ENCODE measurements at places on chromosomes 1 and 21. TPM values are rescaled to one million over a fixed set of nuclear protein-coding genes. Genes with fewer than 3 reads are reported as not detected.

The OR10Z1 gene
- total RNA-seq, result not detected

The CCDC27 gene
- not detected for total RNA-seq

The WLS gene
- total RNA-seq, result 21.0 TPM

The ZNF691 gene
- 7.7 TPM for total RNA-seq

The DNAI4 gene
- 0.55 TPM for total RNA-seq

The TMEM61 gene
- total RNA-seq, result 0.39 TPM

The FMO2 gene
- total RNA-seq, result not detected

The MROH7 gene
- not detected for total RNA-seq

The KCNA2 gene
- total RNA-seq, result 0.18 TPM

The CDA gene
- total RNA-seq, result 35.1 TPM

The CATSPERE gene
- 0.18 TPM for total RNA-seq

The CELSR2 gene
- total RNA-seq, result 5.7 TPM

The CYP4X1 gene
- total RNA-seq, result not detected

The RBP7 gene
- 11.2 TPM for total RNA-seq

The MRPL37 gene
- total RNA-seq, result 93.6 TPM

The SLC25A24 gene
- 27.8 TPM for total RNA-seq

The RIPK4 gene
- total RNA-seq, result 13.9 TPM

The BEST4 gene
- 0.26 TPM for total RNA-seq

The FCER1A gene
- total RNA-seq, result not detected

The RHEX gene
- not detected for total RNA-seq

The SPRR3 gene
- total RNA-seq, result not detected

The OR2L5 gene
- total RNA-seq, result not detected

The SPRR2G gene
- total RNA-seq, result not detected

The FMO1 gene
- not detected for total RNA-seq

The NUP210L gene
- total RNA-seq, result not detected

The UBL4B gene
- not detected for total RNA-seq

The ETS2 gene
- 75.4 TPM for total RNA-seq

The CELA2A gene
- total RNA-seq, result not detected

The TCHHL1 gene
- total RNA-seq, result not detected

The SH2D1B gene
- 0.18 TPM for total RNA-seq

The S100A2 gene
- total RNA-seq, result 28.6 TPM

The DMRTA2 gene
- total RNA-seq, result 0.22 TPM

The TSSK3 gene
- not detected for total RNA-seq

The ASTN1 gene
- not detected for total RNA-seq

The SLC30A2 gene
- total RNA-seq, result 0.31 TPM

Data from A549 treated with ZK216348 at 1 μM for 4 hours (cell line).